ENCODE measurements at places on chromosomes 2 and 18. TPM values are rescaled to one million over a fixed set of nuclear protein-coding genes. Genes with fewer than 3 reads are reported as not detected.

DNA sequence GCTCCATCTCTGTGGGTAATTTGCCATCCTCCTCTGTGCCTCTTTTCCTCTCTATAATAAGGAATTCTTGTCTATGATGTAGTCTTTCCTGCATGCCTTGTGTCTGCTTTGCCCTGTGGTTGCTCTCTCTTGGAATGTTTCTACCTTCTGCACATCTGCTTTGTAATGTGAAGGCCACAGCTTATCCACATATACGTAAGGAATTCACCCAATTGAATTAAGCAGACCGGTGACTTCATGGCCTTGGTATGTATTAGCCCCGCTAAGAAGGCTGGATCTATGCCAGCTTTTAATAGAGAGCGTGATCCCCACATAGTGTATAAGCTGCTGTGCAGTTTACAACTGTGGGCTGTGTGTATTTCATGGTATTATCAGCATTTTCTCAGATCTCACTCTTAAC, 274.7 kb downstream of the RNF144A start:
- no peak overlapping the region for H3K27ac ChIP-seq
- no peaks in the 10 kb centered on the region for H3K4me1 ChIP-seq
- no peak overlapping the region for H3K4me3 ChIP-seq
- H3K27me3 ChIP-seq, result no peaks in the 10 kb centered on the region
- H3K36me3 ChIP-seq, result no peaks in the 10 kb centered on the region
- no peak for DNase-seq

FAM237A gene
- not detected for total RNA-seq

UGT1A4 gene
- total RNA-seq, result not detected

- DNase-seq, result no peak
- H3K4me1 ChIP-seq, result no peaks in the 10 kb centered on the region
- H3K36me3 ChIP-seq, result no peaks in the 10 kb centered on the region
- no peaks in the 10 kb centered on the region for H3K27me3 ChIP-seq
- H3K27ac ChIP-seq, result no peak overlapping the region
- H3K4me3 ChIP-seq, result no peak overlapping the region
Measured at GRCh38 chr2:239533569-239534316, 132.9 kb upstream of the HDAC4 start.

DNA sequence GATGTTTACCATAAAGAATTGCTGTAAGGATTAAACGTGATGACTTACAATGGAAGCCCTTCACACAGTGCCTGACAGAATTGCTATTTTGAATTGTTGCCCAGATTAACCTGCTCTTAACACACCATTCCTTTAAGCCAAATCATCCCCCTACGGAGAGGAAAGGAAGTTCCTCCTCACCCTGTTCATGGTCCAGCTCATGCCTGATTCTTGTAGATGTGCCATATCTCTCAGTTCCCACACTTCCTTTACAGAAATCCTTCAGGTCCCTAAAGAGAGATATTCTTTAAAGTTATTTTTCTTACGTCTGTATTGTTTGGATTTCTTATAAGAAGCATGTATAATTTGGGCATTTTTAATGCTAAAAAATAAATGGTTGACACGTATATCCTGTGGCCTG, 127.5 kb upstream of the DAPL1 start:
- H3K27me3 ChIP-seq, result no peaks in the 10 kb centered on the region
- H3K4me1 ChIP-seq, result no peaks in the 10 kb centered on the region
- peak overlapping the region; percentile 67 for H3K27ac ChIP-seq
- no peaks in the 10 kb centered on the region for H3K36me3 ChIP-seq
- no peak overlapping the region for H3K4me3 ChIP-seq

DNA sequence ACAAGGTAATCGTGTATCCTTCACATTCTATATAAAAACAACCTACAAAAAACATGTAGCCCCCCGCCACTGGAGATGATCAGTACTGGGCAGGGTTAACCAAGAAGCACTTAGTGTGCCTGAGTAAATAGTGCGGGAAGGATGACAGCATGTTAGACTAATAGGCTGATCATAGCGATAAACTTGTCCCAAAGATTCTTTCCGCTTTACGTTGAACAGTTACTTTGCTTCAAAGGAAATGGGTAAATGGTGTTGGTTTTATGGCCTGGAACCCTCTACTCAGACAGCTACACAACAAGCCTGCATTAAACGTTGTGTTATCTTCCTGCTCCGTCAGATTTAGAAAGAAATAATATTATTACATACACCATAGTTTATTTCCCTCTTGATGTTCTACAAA, 67.7 kb downstream of the CTAGE1 start:
- H3K4me3 ChIP-seq, result no peak overlapping the region
- DNase-seq, result no peak
- no peaks in the 10 kb centered on the region for H3K36me3 ChIP-seq
- no peaks in the 10 kb centered on the region for H3K27me3 ChIP-seq
- H3K27ac ChIP-seq, result no peak overlapping the region

DNA sequence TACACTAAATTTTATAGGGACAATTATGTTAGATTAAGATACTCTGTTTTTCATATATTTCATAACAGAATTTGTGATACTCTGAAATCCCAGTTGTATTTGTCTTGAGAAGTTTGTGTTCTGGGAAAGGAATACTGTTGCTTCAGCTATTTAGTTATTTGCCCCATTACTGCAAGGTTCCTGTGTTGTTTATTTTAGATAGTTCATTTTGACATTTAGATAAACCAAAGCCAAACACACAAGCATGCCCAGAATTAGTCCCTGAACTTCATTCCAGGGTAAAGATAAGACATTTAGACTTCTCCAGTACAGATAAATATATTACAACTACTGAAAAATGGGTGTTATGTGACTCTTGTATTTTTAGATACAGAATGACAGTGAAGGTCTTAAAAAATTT, 74.7 kb downstream of the BMPR2 start:
- no peaks in the 10 kb centered on the region for H3K27me3 ChIP-seq
- H3K4me1 ChIP-seq, result no peaks in the 10 kb centered on the region
- no peak for DNase-seq
- H3K4me3 ChIP-seq, result no peak overlapping the region

GPR39 gene
- total RNA-seq, result 0.16 TPM

All from breast epithelium (tissue), 4 donors.